CD4-positive, alpha-beta T cell treated with Interleukin-17A for 1 hour (primary cell): ENCODE measurements at places on chromosomes 3 and 15.
A peak's percentile ranks its signal among the peaks of the same experiment; 100 is the strongest.

DNA sequence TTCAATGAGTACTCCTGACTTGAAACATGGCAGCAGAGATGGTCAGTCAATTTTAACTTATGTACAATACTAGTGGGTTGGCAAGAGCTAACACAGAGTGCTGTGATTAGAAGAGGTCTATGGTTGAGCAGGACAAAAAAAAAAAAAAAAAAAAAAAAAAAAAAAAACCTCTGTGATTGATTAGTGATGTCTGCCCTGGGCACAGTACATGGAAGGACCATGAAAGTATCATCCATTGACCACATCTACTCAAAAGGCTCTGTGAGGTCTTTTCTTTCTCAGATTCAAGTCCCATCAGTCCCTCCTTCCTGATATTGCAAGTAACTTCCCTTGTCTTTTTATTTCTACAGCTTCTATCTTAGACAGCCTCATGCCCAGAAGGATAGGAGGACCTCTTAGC is 59.6 kb downstream of the NTRK3 start:
- DNase-seq: no peak

- no peak for DNase-seq
These were observed 24.1 kb downstream of the DUT start for GRCh38 chr15:48355377-48355776.

DNA sequence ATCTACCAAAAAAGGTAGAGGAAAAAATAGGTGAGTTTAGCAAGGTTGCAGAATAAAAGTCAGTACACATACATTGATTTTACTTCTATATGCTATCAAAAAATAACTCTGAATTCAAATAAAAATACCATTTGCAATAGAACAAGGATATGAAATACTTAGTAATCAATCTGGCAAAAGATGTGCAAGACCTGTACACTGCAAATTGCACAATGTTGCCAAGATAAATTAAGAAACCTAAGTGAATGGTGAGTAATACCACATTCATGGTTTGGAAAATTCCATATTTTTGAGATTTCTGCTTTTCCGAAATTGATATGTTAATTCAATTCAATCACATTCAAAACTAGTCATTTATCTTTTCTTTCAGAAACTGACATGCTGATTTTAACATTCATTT is 464.8 kb downstream of the EPHA3 start:
- DNase-seq: no peak

DNA sequence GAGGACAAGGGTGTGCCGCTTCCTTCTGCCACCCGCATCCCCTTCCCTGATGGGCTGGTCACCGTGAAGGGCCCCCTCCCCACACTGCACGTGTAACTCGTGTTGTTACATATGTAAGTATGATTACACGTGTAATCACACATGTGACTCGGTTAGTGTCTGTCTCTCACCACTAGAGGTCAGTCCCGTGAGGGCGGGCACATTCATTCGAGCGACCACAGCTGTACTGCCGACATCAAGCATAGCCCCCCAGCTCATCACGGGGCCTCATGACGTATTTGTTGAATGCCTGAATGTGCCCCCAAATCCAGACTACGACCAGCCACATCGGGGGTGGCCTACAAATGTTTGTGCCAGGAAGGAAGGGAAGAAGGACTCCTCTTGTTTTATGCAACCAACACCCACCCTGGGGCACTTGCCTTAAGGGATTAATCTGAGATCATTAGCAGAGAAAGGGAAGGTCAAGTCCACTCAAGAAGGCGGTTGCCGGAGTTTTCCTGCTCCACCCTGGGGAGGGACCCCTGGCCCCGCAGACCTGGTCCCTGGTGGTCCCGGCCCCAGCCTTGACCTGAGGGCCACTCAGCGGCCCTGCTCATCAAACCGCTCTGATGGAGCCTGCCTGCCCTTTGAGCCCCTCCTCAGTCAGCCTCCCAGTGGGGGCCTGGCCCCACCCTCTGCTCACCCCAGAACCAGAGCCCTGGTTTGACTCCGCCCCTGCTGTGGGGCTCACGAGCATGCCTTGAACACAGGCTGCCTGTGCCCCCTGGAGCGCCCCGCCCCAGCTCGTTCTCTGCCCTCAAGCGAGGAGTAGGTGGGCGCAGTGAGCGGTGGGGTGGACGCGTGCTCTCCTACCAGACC is 52.8 kb downstream of the RGMA start:
- DNase-seq: peak; percentile 57

DNA sequence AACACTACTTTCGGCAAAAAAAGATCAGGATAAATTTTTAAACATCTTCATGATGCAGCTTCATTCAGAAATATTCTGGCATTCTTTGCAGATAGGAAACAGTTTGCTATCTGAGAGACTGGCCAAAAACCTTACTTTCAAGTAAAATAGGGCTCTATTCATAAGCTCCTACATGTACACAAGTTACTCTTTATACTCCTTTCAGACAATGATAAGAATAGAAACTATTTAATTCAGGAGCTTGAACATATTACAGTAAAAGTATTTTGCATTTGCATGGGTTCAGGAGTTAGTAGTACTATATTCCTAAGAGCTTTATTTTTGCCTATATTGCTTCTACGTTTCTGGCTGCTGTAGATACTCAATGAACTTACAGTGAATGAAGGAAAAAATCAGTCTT is 70.5 kb downstream of the PLOD2 start:
- no peak for DNase-seq

DNA sequence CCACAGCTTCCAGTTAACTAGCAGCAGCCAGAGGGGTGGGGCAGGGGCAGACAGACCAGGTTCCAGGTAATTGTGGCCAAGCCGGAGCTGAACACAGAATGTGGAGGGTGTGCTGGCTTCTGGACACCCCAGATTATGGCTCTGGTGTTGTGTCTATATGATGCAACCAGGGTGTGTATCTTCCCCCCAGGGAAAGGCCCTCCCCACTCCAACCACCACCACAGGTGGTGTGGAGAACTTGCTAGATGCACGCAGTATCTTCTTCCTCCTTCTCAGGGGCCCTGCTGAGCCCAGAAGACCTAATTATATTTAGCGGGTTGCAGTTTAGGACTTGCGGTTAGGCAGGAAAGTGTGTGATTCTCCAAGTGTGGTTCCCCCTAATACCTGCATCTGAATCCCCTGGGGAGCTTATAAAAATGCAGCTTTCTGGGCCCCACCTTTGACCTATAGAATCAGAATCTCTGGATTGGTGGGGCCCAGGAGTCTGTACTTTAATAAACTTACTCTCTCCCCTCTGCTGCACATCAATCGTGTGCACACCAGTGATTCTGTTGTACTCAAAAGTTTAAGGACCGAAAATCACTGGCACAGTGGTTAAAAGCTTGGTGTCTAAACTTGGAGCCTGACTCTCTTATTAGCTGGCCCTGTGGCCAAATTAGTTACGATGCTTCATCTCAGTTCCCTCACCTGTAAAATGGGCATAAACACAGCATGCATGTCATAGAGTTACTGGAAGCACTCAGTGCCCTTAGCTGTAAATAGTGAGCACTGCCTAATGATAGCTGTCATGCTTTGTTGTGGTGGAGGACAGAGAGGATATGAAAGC is 379.1 kb upstream of the PROK2 start:
- peak; percentile 8 for DNase-seq

DNA sequence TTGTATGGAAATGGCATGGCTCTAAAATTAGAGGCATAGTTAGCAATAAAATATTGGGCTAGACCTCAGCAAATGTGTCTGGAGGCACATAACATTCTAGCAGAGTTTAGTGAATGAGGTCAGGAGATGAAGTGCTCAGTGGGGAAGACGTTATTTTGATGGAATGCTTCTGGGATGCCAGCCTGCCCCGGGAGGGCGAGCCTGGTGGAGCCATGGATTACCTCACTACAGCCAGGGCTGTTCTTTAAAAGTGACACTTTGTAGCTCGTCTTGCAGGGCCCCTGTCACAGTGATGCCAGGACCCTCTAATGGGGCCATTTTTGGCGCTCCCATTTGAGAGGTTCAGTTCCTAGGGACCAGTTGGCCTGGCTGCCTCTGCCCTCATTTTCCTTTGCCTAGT is 48.5 kb downstream of the PXYLP1 start:
- DNase-seq: no peak

- DNase-seq: no peak
These were observed 42.8 kb downstream of the MAP2K1 start for GRCh38 chr15:66429546-66429945.

GRCh38 chr3:57464801-57465200 is 79.3 kb downstream of the DNAH12 start:
- DNase-seq: no peak

GRCh38 chr15:86505951-86506350 is 426.3 kb downstream of the AGBL1 start:
- no peak for DNase-seq

- no peak for DNase-seq
These were observed 122.4 kb downstream of the THSD4 start for GRCh38 chr15:71237456-71238188.

GRCh38 chr3:59873576-59874230 is 823.9 kb upstream of the CFAP20DC start:
- DNase-seq: no peak

DNA sequence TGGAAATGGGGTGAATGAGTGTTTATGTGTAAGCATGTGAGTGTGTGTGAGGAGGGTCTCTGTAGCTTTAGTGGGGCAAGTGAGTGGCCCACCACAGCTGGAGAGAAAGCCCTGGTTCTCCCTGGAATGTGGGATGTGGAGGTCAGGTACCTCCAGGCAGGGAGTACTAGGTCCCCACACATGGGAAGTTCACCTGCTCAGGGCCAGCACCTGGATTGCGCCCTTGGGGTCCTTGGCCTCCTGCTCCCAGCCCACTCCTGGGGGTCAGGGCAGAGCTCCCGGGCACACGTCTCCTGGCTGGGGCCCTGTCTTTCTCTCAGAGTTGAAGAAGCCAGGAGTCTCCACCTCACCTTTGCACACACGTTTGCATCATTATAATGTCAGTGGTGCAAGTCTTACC is 40.0 kb upstream of the TMCC1 start:
- DNase-seq: no peak

- DNase-seq: no peak
These were observed 12.8 kb downstream of the GABRG3 start for GRCh38 chr15:26983822-26984221.

DNA sequence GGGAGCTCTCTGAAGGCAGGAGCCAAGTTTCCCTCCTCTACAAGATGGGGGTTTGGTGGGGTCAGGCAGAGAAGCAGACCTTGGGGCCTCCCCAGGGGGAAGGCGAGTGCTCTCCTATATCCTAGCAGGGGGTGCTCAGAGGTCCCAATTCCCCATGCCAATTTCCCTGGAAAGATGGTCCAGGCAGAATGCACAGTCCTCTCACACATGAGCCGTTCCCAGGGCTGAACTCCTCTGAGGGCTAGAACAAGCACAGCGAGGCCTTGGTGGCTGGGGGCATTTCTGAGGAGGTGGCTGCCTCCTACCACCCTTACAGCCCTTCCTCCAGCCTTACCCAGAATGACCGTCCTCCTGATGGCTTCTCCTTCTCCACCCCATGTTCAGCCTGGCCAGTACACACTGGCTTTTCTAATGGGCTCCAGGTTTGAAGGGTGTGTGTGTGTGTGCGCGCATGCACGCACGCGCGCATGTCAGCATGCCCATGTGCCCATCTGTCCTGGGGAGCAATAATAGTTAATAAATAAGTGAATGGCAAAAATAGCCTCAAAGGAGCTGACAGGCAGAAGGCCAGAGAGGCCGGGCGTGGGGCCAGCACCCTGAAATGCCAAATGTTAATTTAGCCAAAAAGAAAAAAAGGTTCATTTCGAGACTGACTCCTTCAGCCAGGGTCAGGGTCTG is 24.4 kb downstream of the ADCY5 start:
- DNase-seq: no peak

GRCh38 chr3:88032245-88032644 is 26.6 kb downstream of the CGGBP1 start:
- no peak for DNase-seq

DNA sequence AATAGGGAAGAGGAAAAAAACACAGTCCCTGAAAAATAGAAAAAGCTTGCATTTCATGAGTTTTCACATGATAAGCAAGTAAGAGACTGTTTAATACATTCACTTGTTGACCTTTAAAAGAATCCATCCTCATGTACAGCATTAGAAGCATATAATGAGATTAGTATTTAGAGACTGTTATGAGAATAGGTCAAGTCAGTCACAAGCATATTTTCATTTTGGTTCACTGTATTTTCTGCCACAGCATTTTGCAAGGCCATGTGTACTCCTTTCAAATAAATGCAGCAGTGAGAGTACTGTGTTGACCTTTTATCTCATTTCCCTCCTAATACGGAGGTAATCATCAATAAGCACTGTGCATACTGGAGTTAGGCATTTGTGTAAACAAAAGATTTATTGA is 162.2 kb upstream of the SETMAR start:
- DNase-seq: no peak

DNA sequence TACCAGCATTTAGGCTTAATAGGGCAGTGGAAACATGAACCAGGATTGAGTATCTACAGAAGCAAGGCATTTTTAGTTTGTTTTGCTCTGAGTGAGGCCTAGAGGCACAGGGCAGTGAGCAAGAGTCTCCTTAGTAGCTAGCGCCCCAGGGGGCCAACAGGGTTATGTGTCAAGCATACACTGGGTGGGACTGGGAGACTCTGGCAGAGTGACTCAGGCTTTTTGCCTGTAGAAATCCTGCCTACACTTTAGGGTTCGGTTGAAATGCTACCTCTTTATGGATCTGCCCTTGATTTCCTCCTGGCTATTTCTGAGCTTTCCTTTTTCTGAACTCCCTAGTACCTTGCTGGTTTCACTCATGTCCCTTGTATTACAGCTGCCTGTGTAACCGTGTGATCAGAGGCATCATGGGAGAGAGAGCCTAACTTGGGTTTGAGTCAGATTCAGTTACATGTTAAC is 72.2 kb downstream of the TOP2B start:
- DNase-seq: no peak

DNA sequence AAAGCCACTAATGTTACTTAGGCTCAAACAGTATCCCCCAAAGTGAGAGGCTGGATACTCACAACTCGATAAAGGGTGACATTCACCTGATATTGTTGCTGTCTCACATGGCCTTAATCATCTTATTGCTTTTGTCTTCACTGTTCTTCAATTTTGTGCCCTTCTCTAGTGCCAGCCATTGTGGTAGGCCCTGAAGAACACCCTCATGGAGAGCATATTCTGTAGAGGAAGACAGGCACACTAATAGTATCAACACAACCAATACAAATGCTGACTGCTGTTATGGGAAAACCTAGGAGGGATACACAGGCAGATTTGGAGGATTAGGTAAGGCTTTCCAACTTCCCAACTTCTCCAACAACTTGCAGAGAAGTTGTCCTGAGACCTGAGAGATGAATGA is 4.1 kb upstream of the BLM start:
- DNase-seq: no peak

DNA sequence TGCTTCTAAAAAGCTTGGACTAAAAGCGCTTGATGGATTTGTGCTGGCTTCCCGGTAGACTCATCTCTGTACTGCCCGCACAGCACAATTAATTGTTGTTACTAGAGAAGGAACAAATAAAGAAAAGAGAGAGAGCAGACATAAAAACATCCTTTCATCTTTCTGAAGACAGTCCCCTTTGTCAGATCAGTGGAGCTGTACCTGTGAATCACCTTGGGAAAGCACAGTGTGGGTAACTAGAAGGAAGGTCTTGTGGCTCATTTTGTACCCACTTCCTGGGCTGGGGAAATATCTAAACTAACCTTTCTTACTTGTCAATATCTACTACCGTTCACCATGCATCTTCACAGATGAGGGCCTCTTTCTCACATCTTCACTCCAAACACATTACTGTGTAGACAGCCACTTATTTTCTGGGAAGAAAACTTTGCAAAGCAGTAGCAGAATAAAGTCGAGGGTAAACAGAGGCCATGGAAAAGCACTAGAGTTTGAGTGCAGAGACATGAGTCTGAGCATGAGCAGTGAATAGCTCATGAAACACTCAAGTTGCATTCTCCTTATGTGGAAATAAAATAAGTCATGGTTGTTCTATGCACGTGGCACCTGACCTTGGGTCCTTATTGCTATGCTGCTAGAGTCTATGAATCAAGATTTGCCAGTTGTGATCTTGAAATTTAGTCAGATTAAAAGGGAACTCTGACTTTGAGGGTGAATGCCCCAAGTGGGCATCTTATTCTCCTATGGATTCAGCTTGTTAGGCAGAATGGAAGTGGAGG is 169.3 kb downstream of the LPP start:
- peak; percentile 74 for DNase-seq
